ENCODE measurements at places on chromosomes 7 and 10.

GRCh38 chr10:5165738-5166137 lies 19.2 kb downstream of the AKR1C8 start:
- no peak for DNase-seq

GRCh38 chr10:71029411-71029892 lies 141.1 kb upstream of the PCBD1 start:
- no peak for DNase-seq

DNA sequence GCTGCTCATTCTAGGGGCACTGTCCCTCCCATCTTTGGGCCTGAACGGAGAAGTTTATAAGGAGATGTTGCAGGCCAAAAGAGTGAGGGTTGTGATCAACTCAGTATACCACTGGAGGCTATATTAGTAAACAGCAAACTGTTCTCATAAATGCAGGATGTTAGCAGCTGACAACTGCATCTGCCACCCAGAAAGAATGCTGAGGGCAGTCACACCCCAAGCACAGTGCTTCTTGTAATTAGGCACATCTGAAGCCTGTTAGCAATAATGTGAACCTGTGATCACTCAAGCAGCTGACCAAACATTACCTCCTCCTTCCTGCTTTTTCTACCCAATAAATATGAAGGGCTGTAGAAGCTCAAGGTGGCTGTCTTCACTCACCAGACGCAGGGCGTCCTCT lies 38.4 kb upstream of the ZNF138 start:
- DNase-seq = no peak

DNA sequence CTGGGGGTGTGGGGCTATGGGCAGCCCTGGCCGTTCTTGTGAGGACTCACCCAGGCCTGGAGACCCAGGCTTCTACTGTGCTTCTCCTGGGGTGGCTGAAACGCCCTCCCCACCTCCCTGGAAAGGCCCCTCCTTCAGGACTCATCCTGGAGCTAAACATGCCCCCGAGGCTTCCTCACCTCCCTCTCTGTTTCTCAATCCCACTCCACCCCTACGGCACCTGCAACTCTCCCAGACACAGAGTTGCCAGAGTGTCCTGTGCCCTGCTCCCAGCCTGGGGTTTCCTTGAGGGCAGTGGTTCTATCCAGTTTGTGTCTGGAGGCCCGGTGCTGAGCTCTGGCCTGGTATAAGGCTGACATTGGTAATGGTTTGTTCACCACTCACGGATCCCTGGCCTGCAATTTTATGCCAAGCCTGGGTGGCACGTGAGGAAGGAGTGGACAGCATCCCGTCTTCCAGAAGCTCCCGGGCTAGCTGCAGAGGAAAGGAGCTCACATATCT lies 68.0 kb downstream of the GRID1 start:
- DNase-seq = no peak

DNA sequence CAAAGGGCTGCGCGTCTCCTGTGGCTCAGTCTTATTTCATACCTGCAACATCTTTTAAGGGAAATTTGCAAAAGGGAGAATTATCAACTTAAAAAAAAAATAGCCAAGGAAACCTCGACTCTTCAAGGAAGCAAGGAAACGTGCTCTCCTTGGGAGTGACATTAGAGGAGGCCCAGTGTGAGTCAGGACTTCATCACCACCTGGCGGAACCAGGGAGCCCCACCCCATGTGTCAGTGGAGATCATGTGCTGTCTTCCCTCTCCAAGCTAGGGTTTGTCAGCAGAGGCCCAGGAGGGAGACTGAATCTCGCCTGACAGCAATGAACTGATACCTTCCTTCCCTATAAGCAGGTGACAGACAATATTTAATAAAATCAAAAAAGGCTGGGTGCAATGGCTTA lies 28.9 kb downstream of the POR start:
- no peak for DNase-seq

GRCh38 chr10:50621968-50622705 lies 1.6 kb downstream of the SGMS1 start:
- peak; percentile 89 for DNase-seq

DNA sequence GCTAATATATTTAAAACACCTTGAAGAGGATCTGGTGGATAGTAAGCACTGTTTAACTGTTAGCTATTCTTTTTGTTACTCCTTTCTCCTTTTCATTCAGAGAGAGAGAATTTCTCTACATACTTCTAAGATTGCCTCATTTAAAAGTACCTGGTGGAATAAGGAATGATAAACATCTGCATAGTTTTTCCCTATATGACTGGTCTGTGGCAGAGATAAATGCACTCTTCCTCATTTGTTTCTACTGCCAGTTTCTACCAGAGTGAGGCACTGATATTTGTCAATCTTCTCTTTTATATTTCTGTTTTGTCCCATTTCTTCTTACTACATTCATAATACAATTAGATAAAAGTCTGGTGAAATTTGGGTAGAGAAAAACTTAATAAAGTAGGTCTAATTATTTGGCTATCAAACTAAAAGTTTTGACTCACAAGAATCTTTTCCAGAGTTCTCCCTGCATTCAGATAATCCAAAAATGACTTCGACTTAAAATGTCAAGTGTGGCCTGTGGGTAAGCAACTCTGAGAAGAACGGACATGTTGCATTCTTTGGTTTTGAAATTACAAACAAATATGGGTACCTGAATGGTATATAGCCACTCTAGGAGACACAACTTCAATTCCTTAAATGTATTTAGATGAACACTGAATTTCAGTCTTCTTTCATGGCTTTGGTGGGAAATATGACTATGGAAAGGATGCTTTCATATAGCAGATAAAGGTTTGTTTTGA lies 38.8 kb downstream of the RNLS start:
- DNase-seq = no peak

DNA sequence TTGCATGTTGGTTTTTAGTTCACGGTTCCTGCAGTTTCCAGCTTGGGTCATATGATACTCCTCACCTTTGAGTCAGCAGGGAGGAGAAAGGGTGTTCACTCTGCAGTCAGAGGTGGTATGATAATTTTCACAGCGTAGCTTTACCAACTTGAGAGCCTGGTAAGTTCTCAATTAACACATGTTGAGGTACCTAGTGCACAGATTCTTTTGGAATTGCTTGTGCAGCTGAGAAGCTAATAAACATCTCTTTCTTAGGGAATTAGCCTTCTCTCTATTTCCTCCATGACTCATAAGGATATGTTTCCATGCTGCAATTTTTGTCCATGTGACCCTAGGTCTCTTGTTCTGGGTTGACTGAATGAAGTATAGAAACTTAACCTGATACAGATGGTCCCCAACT lies 166.6 kb downstream of the KIF20B start:
- no peak for DNase-seq

- DNase-seq = no peak
Observed at GRCh38 chr7:14420768-14421167, 431.3 kb upstream of the ETV1 start.

DNA sequence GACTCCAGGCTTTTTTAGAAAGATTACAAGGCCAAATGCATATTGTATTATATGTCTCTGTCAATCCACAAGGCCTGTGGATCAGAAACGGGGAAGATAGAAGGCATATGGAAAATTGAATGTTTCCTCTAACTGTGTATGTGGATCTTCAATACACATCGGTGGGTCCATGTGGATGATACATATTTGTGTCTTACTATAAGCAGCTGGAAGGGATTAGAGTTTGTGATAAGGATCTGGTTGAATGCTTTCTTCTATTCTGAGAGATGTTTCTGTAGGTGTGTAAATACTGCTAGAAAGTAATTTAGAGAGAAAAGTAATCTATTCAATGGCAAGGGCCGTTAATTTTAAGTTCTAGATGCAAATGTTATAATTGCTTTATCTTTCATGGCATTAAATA lies 137.8 kb upstream of the AKR1E2 start:
- no peak for DNase-seq

DNA sequence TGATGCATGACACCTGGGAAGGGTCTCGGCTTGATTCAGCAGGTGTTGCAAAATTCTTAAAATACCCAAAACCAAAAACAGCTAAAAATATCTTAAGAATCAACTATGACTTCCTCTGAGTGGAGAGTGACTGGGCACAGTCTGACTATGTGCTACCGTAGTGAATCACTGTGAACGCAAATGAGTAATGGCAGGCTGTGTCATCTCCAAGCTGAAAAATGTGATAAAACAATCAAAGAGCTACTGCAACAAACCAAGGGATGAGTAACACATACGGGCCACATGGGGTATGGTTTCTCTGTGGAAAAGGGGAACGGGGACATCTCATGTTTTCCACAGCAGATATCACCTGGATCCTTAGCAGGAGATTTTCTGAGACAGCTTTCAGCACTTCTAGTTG lies 127.5 kb downstream of the ABCA13 start:
- DNase-seq = no peak

- DNase-seq = no peak
Observed at GRCh38 chr10:124916098-124916584, 25.8 kb upstream of the ZRANB1 start.

GRCh38 chr7:22726345-22726906 lies 574 bp upstream of the IL6 start:
- DNase-seq = peak; percentile 75

- no peak for DNase-seq
Observed at GRCh38 chr7:45588466-45588865, 14.3 kb downstream of the ADCY1 start.

DNA sequence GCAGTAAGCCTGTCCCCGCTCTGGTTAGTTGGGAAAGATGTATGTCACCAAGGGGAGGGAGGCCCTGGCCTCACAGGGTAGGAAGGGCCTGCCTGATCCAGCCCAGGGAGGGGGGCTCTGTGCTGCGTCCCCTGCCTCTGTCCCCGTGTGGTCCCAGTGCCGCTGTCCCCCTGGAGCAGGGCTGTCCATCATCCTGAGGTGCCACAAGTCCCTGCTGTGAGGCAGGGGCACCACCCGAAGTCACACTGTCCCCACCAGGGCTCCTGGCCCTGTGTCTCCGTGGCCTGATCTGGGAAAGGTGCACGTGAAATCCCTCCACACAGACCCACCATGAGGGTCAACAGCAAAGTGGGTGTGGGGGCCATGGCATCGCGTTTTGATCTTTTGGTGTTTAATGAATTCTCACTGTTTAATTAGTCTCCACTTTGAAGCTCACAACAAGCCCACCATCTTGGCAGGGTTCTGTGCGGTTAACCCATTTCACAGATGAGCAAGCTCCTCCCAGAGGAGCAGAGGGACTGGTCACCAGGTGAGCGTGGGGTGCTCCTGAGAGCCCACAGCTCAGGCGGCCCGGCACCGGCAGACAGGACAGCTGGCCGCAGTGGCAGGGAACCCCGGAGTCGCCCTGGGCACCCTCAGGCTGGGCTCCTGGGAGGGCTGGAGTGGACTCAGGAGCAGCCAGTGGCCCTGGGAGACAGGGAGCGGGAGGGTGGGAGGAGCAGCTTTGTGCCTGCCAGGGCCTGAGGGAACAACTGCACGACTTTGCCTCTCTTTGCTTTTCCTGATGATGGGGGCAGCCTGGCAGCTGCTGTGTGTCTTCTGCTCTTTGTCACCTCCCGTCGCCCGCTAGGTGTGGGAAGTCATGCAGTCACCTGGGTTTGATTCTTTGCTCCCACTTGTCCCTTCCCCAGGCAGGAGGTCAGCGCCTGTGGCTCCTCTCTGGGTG lies 12.0 kb upstream of the CRYGN start:
- no peak for DNase-seq

DNA sequence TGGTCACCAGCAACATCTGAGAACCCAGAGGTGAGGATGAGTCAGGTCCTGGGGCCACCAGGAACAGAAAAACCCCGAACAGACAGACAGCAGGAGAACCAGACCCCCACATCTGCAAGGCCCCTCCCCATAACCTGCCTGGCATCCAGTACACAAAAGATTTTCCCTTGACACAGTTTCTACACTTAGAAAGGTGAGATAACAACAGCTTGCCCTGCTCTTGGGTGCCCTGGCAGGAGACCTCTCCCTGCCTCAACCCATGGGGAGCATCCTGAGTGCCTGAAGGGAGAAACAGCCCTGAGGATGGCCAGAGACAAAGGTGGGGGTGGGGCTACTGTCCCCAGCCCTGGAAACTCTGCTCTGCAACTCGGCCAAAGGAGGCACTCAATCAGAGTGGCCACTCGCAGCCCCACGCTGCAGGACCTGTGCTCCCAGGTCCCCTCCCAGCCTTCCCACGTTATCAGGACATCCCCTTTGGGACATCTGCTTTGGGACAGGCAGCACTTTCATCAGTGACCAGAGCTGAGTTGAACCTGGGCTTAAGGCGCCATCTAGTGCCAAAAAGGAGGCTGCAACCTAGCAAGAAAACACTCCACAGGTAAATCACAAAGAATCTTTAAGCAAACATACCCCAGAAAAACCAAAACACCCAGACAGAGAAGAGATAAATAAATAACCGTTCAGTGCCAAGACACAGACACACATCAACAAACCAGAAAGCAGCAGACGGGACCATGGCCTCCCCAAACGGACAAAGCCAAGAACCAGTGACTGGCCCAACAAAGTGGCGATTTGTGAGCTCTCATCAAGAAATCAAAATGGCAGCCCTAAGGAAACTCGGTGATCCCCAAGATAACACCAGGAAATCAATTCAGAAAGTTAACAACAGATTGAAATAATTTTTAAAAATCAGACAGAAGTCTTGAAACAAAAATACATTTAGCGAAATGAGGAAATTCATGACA lies 233.7 kb downstream of the PTPRN2 start:
- DNase-seq = no peak

- DNase-seq = no peak
Observed at GRCh38 chr10:129580901-129581300, 113.9 kb downstream of the MGMT start.

DNA sequence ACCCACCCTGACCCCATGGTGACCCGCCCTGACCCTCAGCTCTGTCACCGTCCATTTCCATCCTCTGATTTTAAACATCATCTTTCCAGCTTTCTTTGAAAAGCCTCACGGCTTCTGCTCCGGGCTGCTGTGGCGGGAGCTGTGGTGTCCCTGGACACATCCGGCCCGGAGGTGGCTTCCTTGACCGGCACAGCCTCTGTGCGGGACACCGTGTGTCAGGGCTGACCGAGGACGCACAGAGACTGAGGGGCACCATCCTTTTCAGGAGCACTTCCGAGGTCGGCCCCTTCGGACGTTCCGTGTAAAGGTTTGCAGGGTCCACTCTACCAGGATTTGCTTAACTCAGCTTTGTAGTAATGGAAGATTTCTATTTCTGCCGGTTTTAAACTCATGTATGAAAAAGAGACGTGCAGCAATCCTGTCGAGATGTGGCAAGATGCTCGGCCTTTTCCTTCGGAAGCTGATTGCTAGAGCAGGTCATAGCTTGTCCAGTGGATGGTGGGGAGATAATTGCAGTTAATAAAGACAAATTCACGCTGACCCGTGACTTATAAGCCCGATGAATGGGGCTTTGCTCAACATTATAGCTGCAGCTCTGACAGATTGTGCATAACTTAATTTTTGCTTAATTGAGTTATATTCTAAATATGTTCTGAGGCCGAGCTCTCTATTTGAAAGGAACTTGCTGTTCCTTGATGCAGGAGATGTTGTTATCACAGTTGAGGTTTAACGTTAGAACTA lies 54.4 kb upstream of the CFAP46 start:
- no peak for DNase-seq

DNA sequence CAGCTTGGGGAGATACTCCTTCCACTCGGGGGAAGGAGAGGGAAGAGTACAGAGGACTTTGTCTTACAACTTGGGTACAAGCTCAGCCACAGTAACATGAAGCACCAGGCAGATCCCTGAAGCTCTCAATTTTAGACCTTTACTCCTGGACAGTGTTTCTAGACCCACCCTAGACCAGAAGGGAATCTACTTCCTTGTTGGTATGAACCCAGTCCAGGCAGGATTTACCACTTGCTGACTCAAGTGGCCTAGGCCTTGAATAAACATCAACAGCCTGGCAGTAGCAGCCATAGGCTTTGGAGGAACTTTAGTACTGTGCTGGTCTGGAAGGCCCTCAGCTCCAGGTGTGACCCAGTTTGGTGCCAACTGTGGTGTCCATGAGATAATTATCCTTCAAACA lies 173.1 kb downstream of the ADRA2A start:
- no peak for DNase-seq

All from AG09319 (cell line).